ENCODE measurements at places on chromosomes 1 and 21.

- DNase-seq, result no peak
Observed at GRCh38 chr1:213051881-213052202, 801 bp downstream of the RPS6KC1 start.

DNA sequence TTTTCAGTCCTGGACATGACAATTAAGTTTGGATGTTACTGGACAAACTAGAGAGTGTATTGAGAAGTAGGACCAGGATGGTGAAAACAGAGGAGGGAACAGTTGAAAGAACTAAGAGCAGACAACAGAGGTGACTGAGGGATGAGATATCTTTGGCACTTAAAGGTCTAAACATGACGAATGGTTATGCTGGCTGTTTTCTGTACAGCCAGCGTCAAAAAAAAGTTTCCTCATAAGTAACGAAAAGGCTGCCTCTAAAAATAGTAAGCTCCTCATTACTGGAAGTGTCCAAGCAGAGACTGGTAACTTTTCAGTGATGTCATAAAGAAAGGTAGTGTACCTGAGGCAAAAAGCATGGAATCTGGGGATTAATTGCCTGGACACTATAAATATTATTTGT is 35.2 kb upstream of the AK4 start:
- no peak for DNase-seq

- no peak for DNase-seq
Observed at GRCh38 chr1:240663169-240663879, 51.4 kb upstream of the GREM2 start.

- no peak for DNase-seq
Observed at GRCh38 chr1:46306159-46306530, 2.6 kb downstream of the UQCRH start.

GRCh38 chr1:235999259-235999925 is 65.5 kb downstream of the NID1 start:
- DNase-seq, result peak; percentile 67

GRCh38 chr1:209620487-209620884 is 31.7 kb downstream of the LAMB3 start:
- DNase-seq, result no peak

GRCh38 chr1:209416039-209416438 is 167.5 kb upstream of the CAMK1G start:
- no peak for DNase-seq

- DNase-seq, result no peak
Observed at GRCh38 chr1:229887043-229887822, 179.8 kb upstream of the GALNT2 start.

DNA sequence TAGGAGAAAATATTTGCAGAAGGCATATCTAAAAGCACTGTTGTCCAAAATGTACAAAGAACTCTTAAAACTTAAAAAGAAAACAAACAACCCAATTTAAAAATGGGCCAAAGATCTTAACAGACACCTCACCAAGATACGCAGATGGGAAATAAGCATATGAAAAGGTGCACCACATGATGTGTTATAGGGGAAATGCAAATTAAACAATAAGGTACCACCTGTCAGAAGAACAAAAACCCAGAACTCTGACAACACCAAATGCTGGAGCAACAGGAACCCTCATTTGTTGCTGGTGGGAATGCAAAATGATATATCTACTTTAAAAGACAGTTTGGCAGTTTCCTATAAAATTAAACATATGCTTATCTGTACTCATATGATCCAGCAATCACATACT is 18.1 kb downstream of the SLC2A5 start:
- no peak for DNase-seq

DNA sequence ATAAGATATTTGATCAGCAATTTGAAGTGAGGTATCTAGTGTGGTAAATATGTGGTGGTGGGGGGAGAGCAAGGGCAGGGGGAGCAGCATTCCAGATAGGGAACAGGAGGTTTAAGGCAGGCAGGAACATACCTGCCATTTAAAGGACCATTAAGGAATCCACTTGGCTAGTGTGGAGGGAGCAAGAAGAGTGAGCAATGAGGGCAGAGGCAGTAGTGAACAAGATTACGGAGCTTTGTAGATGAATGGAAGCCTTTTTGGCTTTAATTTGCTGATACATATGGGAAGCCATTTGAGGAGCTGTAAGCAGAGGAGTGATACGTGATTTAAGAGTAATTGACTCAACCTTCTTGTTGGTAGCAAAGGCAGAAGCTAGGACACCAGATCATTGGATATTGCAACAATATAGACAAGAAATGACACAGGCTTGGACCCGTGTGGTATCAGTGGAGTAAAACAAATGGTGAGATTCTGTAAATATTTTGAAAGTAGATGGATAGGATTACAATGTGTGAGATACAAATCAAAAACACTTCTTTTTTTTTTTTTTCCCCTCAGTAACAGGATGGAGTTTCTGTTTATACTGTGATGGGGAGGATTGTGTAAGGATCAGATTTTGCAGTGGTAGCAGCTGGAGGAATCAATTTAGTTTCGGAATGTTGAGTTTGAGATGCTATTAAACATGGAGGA is 73.8 kb upstream of the B3GALT2 start:
- no peak for DNase-seq

DNA sequence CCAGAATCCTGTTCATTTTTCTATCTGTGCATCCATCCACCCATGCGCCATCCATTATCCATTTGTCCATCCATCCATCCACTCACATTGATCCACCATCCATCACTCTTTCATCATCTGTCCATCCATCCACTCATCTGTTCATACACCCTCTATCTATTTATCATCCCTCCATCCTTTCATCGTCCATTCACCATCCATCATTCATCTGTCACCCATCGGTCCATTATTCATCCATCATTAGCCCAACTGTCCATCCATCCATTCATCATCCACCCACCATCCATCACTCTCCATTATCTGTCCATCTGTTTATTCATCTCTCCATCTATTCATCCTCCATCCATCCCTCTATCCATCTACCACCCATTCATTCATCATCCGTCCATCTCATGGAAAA is 125.7 kb upstream of the TMPRSS2 start:
- DNase-seq, result no peak

DNA sequence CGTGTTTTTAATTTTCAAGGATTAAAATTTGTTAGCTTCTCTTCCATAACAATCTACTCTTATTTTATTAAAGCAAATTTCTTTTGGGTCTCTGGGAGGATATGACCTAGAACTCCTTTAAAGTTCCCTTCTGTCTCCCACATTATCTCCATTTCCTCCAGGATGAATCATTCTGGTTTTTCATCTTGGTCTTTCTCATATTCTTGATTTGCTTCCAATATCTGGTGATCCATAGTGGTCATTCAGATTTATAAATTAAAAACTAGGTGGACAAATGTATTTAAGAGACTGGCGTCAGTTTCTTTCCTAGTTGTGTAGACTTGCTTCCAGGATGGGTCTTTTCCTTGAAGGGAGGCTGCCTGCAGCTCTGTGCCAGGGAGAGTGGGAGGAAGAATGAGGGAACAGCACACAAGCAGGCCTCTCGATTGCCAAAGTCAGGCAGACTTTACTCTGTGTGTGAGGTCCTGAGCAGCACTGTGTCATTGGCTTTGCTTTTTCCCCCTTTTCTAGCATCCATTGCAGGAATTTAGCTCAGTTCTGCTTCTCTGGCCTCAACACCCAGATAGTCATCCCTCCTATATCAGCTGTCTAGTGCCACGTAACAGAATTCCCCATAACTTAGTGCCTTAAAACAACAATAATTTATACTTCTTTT is 48.1 kb upstream of the FOXO6 start:
- no peak for DNase-seq

- DNase-seq, result no peak
Observed at GRCh38 chr1:184836141-184836540, 81.5 kb upstream of the EDEM3 start.

DNA sequence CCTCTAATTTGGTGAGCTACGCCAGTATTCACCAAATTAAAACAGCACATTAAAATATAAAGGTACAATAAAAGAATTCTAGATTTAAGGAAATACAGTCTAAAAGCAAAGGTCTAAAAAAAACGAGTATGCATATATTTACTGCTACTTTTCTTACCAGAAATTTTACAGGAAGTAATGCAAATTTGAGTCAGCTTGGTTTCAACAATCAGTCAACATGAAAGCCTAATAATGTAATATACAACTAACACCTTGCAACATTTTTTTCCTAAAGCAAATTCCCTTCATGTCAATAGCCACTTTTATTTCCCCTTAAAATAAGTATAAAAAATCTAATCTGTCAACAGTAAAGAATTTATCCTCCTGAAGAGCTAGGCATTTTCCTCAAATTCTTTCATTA is 11.9 kb downstream of the PTP4A2 start:
- DNase-seq, result no peak
